Activated naive CD4-positive, alpha-beta T cell treated with anti-CD3 and anti-CD28 coated beads, Interleukin-2, amount 50 U/mL, for 16 hours (primary cell): ENCODE measurements at places on chromosomes 3 and 15.

- no peak for DNase-seq
These were observed 12.9 kb downstream of the NLGN1 start for GRCh38 chr3:173410436-173410835.

DNA sequence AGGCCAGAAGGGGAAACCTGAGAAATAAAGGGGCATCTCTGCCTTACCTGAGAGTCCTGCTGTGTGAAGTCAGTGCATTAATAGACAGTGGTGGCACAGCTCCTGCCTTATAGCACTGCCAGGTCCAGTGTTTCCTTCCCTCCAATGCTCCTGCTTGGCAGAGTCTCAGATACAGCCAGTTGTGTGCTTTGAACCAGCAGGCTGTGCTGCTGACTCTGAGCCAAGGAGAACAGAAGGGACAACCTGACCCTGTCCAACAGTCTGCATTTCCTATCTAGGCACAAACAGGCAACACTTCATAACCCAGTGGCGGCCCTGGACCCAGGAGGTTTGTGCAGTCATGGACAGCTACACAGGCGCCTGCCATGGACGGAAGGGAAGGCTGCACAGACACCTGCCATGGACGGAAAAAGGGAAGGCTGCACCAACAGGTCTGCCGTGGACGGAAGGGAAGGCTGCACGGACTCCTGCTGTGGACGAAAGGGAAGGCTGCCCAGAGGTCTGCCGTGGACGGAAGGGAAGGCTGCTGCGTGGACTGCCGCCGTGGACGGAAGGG is 33.9 kb upstream of the PLXNA1 start:
- no peak for DNase-seq

DNA sequence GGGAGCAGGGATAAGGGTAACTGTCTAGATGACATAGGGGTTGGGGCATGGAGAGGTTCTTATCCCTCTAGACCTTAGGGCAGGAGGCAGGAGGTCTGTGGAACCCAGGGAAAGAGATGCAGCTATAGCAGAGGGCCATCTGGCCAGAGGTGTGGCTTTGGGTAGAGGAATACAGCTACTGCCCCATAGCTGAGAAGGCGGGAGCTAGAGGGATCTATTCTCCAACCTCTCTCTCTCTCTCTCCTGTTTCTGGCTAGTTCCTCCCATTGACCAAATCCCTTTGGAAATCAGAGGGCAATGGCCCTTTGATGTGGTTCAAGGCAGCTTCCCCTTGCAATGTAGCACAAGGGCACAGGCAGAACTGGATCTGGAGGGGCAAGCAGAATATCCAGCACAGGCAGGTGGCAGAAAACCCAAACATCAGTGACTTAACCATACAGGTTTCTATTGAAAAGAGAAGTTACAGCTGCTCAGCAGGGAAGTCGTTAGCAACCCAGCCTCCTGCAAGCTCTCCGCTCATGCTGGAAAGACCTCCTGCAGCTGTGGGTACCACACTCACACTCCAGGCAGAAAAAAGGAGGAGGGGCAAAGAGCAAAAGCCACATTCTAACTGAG is 22.3 kb upstream of the LMOD3 start:
- DNase-seq = no peak

DNA sequence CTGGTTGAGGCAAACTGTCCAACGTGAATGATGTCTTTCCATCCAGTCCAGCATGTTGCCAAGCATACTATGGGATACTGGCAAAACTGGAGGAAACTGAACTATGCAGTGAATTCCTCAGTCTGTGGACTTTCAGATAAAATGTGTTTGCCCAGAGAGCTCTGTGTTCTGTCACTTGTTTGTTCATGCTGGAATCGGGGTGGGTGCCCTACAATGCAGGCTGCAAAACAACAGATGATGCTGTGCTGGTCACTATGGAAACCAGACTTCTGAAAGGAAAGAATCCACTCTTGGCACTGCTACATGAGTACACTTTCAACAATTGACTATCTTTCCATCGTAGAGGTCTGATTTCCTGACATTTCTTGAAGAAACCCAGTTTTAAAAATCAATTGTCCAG is 272.5 kb upstream of the ARHGEF26 start:
- no peak for DNase-seq

DNA sequence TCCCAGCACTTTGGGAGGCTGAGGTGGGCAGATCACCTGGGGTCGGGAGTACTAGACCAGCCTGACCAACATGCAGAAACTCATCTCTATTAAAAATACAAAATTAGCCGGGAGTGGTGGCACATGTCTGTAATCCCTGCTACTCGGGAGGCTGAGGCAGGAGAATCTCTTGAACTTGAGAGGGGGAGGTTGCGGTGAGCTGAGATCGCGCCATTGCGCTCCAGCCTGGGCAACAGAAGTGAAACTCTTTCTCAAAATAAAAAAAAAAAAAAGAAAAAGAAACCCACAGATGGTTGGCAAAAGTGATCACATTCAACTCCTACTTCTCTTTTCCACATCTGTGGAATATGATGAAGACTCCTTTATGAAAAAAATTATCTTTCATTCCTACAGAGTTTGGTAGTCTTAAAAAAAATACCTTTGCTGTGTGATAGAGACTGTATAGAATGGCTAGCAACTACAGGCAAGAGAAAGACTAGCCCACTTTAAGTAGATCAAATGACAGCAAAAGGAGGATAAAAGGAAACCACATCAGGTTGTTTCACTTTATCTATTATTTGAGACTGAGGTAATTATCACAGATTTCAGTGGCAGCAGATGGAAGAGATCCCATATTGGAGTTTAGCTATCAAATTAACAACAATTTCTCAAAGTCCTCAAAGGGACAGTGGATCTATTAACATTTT is 172.9 kb upstream of the TSPAN3 start:
- DNase-seq = no peak

GRCh38 chr3:32557640-32558352 is 12.9 kb downstream of the DYNC1LI1 start:
- DNase-seq = no peak

DNA sequence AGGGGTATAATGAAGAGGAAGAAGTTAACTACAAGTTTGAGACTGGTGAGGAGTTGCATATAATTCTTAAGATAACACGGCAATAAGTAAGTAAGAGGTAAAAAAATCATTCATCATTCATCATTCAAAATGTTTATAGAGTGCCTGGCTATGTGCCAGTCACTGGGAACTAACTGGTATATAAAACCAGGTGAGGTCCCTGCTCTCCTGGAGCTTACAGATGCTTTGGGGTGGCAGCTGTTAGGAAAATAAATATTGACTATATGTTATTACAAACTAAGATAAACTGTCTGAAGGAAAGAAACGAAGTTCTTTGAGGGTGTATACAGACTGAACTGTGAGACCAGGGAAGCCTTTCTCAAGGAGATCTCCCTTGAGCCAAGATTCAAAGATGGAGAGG is 2.9 kb downstream of the CASR start:
- DNase-seq = no peak

DNA sequence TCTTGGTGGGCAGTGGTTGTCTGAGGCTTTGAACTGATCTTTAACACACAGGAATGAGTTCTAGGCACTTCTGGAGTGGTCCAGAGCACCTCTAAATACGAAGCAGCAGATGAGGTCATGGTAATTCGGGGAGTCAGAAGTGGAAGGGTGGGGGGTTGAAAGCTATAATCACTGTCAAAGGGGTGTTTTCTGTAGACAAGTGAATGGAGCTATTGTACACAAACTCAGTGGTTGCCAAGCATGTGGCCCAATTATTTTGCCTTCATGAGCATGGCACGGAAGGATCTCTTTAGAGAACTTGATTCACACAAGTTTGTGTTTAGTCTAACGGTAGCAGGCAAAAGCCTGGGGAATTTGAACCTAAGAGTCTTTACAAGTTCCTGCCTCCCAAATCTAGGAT is 6.3 kb downstream of the FRMD5 start:
- DNase-seq = no peak

DNA sequence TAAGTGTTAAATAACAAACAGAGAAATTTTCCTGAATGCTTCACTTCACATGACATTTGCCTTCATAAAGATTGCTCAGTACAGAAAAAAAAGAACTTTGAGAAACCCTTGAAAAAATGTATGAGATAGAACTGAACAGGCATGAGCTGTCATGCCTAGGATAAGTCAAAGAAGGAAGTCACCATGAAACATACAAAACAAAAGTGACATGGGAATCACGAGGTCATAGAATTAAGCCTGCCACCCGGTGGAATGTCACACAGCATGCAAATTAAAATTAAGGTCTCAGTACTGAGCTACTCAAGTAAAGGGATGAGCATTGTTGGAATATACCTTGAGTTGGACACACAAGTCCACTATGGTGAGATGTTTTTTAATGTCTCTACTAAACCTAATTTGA is 652.5 kb upstream of the NECTIN3 start:
- DNase-seq = no peak

- DNase-seq = no peak
These were observed 26.0 kb upstream of the SPPL2A start for GRCh38 chr15:50791486-50791885.

- DNase-seq = no peak
These were observed 6.1 kb downstream of the MINDY4B start for GRCh38 chr3:150899141-150899540.

DNA sequence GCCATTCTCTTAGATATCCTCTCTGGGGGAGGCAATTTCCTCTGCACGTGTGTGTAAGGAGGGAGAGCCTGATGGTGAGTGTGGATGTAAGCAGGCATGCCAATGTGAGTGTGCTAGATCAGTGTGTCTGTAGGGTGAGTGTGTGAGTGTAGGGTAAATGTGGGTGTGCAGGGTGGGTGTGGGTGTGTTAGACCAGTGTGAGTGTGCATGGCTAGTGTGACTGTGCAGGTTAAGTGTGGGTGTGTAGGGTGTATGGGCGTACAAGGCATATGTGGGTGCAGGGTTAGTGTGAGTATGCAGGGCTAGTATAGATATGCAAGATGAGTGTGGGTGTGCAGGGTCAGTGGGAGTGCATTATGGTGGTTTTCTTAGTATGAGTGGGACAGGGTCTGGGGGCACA is 48.4 kb downstream of the ATP2B2 start:
- no peak for DNase-seq

DNA sequence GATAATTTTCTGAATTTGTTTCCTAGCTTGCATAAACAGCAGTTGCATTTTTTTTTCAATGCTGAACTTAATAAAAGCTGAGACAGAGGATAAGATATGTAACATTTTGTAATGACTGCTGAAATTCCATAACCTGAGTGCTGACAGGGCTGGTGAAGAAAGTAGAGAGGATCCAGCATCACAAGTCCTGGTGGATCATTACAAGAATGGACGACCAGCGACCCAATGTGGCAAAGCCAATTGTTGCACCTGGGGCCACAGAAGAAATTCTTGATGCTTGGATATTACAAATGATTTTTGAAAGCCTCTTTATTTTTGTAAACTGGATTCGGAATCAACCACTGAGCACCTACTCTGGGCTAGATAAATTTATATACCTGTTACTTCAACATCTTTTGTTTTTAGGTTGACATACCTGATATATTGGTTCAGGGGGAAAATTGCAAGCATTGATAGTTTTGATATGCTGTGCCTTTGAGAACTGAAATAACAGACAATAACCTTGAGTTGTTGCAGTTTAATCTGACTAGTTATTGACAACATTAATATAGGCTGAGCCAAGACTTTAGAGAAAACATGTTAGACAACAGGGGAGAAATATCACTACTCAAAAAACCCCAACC is 3.9 kb upstream of the ACTL6A start:
- peak; percentile 36 for DNase-seq

- DNase-seq = no peak
These were observed 4.4 kb upstream of the ZNF589 start for GRCh38 chr3:48236531-48236930.

GRCh38 chr3:128813097-128813496 is 66.3 kb upstream of the ACAD9 start:
- DNase-seq = no peak

- no peak for DNase-seq
These were observed 186.2 kb upstream of the CADPS start for GRCh38 chr3:63061449-63061848.

DNA sequence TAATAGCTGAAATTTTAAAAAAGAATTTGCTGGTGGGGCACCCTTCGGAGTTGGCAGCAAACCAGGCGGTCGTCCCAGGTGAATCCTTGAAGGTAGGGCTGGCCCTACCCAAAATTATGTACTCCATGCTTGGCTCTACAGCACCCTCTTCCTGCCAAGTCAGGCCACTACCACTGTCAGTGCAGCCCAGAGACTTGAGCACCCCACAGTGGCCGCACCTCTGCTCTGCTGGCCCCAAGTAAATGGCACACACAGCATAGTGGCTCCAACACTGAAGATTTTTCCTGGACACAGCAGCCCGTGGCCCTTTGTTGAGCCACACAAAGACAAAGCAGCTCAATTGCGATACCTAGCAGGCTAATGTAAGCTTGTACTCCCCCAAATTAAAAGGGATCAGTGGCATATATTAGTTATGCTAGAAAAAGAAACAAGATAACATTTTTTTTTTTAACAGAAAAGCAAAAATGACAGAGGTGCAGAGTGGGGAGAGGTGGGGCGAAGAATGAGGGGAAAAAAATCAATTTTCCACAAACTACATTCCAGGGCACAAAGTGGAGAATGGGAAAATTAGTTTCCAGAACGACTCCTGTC is 250.5 kb downstream of the UACA start:
- peak; percentile 61 for DNase-seq

GRCh38 chr3:16359331-16359730 is 94.3 kb downstream of the OXNAD1 start:
- DNase-seq = no peak

GRCh38 chr3:129608087-129608935 is 1.8 kb upstream of the PLXND1 start:
- DNase-seq = no peak
